ENCODE measurements at places on chromosomes 13 and 19. TPM values are rescaled to one million over a fixed set of nuclear protein-coding genes. Genes with fewer than 3 reads are reported as not detected.

Gene RNF113B
- not detected for total RNA-seq

Gene LGALS4
- total RNA-seq, result not detected

Gene MCF2L
- 24.0 TPM for total RNA-seq

Gene STXBP2
- 37.0 TPM for total RNA-seq

Gene EBPL
- total RNA-seq, result 60.0 TPM

Gene KIR2DL1
- not detected for total RNA-seq

Gene KCNN4
- 0.81 TPM for total RNA-seq

Data from mesangial cell (primary cell).